H9 (cell line): ENCODE measurements at places on chromosomes 7 and 10.

DNA sequence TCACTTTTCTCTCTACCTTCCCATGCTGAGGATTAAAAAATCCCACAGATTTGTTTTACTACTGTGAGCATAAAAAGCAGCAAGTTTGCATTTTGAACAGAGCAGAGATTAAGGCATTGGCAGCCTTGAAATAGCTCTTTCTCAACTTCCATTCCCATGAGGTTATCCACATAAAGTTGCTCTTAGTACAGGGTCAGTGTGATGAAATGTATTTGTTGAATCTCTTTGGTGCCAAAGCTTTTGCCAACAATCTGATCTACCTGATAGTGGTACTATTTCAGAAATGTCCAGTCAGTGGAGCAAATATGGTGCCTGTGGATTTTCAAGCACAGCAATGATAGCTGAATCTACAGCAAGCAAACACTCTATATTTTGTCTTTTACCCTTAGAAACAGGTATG lies 254.8 kb downstream of the INHBA start:
- DNase-seq: no peak

DNA sequence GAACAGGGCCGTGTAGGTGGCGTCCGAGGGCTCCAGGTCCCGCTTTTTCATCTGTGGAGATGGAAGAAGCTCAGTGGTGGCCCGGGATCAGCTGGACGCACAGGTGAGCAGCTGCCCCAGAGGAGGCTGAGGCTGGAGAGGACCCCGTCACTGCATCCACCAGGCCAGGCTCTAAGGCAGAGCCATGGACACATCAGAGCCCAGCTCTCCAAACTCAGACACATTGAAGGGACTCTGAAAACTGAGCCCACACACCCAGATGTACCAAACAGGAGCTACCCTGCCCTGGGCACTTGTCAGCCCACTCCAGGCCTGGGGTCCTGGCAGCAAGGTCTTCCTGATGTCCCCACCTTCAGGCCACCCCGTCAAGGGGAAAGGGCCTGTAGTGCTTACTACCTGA lies 8.8 kb downstream of the PTCD1 start:
- DNase-seq: no peak

DNA sequence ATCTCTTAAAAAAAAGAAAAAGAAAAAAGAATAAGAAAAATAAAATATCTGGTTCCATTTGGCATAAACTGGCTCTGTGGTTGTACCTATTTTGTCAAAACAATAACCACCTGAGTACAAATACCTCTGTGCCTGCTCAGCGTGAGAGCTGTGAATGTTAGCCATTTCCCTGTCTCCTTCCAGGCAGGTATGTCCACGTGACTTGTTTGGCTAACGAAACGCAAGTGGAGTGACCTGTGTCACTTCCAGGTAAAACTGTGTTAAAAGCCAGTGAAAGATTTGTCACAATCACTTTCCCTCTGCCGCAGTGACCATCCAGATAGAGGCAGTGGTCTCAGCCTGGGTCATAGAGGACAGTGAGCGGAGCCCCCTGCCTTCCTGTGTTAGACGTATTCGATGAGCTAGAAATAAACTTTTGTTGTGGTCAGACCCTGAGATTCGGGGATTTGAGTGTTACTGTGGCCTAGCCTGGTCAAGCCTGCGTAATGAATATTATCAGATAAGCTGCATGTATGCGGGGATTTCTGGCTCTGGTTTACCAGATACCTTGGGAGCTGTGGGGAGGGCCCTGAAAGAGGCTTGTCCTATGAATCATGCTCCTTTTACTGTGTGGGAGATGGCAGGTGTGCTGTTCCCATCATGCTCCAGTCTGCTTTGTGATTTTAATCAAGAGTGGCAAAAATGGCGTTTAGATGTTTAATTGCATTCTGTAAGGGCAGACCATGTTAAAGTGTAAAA lies 3.8 kb downstream of the PTER start:
- no peak for DNase-seq

- no peak for DNase-seq
These were observed 2.6 kb downstream of the TMEM243 start for GRCh38 chr7:87216701-87217508.

GRCh38 chr7:132830941-132831340 lies 250.9 kb downstream of the CHCHD3 start:
- DNase-seq: no peak

DNA sequence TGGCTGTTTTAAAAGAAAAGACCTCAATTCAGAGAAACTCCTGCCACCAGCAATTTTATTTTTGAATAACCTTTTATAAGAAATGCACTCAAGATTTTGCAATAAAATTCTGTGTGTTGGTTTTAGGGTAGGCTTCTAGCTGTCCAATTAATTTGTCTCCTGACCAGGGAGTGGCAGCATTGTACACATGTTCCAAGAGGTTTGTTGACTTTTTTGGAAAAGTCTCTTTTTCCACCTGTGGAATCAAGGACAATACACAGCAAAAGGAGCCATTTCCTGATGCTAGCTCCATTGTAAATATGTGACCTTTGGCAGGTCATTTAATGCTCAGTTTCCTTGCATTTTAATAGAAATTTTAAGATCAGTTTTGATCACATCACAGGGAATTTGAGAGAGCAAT lies 1.8 kb downstream of the GIMAP5 start:
- no peak for DNase-seq

- DNase-seq: no peak
These were observed 106.6 kb upstream of the KCNMA1 start for GRCh38 chr10:77744245-77744644.

GRCh38 chr10:18252086-18252485 lies 111.9 kb downstream of the CACNB2 start:
- DNase-seq: no peak

DNA sequence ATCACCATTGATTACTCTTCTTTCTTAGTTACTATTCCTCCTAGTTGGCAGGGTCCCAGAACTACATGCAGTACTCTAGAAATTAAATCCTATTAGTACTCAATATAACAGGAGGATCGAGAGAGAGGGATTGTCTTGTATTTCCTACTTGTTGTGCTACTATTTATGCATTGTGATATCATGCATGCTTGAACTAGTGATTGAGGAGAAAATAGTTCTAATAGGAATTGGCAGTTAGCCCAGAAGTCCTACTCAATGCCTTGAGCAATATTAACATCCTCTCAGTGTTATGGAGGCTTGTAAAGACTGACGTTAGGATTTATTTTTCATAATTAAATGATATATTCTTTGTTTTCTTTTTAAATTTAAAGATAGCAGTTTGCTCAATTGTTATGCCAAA lies 67.4 kb downstream of the FOXP2 start:
- no peak for DNase-seq

GRCh38 chr7:106071356-106071998 lies 40.6 kb downstream of the SYPL1 start:
- DNase-seq: no peak

DNA sequence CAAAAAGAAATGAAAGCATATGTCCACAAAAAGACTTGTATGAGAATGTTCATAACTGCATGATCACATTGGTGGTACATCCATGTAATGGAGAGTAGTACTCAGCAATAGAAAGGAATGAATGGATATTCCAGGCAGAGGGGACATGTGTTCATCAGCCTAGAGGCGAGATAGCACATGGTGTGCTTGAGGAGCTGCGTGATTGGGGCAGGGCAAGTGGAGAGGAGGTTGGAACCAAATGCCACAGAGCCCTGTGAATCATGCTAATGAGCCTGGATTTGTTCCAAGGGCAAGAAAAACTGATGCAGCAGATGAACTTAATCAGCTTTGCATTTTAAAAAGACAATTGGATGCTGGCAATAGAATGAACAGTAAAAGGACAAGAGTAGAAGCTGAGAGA lies 73.3 kb downstream of the C10orf90 start:
- DNase-seq: no peak

- no peak for DNase-seq
These were observed 81.8 kb downstream of the PTPRZ1 start for GRCh38 chr7:121954803-121955202.

GRCh38 chr7:115230882-115231571 lies 309.1 kb downstream of the MDFIC start:
- DNase-seq: no peak
